ENCODE measurements at places on chromosomes 2 and 18. TPM values are rescaled to one million over a fixed set of nuclear protein-coding genes. Genes with fewer than 3 reads are reported as not detected.

- no peak for DNase-seq
These were observed 481.0 kb upstream of the DSEL start for GRCh38 chr18:67997496-67997895.

DNA sequence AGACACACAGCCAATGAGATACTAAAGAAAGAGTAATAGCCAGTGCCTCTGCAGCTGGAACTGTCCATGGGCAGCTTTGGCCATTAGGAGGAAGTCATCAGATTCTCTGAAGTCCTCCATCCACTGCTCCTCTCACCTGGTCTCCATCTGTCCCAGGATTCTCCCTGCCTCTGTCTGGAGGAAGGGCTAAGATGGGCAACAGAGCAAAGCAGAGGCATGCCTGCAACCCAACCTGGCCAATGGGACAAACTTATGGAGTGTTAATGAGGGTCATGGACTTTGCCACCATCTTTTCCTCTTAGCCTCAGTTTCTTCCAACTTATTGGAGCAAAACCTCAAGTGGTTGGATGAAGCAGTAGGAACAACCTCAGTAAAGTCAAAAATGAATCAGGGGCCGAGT lies 91.5 kb upstream of the SIX3 start:
- no peak for DNase-seq

- DNase-seq = no peak
These were observed 31.3 kb downstream of the NPHP1 start for GRCh38 chr2:110173523-110173922.

DNA sequence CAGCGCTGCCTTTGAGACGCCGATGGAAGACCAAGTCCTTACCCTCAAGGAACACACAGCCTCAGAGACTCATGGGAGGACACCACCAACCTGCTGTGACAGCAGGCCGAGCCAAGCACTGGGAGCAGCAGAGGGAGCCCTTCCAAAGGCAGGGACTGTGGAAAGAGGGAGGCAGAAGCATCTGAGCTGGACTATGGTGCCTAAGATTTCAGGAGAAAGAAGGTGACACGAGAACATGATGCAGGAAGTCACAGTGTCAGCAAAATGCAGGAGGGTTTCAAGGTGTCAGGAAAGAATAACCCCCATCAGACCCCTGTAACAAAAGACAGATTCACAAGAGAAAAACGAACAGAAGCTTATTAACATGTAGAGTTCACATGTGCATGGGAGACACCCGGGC lies 24.2 kb upstream of the COX7A2L start:
- no peak for DNase-seq

SLC38A11 gene
- 11.1 TPM for polyA plus RNA-seq

FBXO48 gene
- polyA plus RNA-seq = 2.5 TPM

- DNase-seq = no peak
These were observed 78.6 kb downstream of the FAM210A start for GRCh38 chr18:13647761-13648160.

SCYGR2 gene
- polyA plus RNA-seq = not detected

DNA sequence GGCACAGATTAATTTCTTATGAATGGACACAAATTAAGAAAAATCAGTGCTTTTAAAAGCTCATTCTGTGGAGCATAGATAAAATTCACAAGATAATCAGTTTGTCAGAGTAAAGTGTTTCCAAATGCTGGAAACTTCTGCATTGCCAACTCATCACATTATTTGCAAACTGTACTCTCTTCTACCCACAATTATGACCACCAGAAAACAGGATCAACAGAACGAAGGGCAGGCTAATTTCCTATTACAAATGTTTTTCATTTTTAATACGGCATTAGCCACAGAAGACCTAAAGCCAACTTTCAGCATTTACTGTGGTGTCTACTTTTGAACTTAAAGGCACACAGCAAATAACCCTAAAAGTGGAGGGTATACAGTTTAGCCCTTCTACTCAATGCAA lies 6.0 kb downstream of the IRS1 start:
- DNase-seq = no peak

DNA sequence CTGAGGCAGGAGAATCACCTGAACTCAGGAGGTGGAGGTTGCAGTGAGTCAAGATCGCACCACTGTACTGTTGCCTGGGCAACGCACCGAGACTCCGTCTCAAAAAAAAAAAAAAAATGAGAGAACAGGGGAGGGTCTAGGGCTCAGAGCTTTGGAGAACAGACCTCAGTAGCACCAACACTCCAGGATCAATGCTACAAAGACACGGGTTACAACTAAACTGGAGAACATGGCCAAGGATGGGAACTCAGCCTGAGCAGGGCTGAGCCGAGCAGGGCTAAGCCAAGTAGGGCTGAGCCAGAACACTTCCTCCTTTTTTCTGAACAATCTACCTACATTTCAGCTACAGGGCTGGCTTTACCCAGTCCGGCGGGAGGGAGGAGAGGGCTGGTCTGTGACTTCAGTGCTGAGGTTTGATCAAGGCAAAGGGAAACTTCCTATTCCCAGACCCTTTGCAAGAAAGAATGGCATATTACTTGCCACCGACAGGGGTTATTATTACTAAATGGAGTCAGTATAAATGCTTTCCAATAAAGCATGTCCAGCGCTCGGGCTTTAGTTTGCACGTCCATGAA lies 2.9 kb upstream of the CASP8 start:
- DNase-seq = no peak

RESP18 gene
- polyA plus RNA-seq = not detected

GRCh38 chr2:28544036-28544346 lies 48.1 kb downstream of the PLB1 start:
- DNase-seq = no peak

GRCh38 chr18:12008181-12008767 lies 27.0 kb downstream of the IMPA2 start:
- no peak for DNase-seq

- DNase-seq = no peak
These were observed 53.5 kb downstream of the MGAT5 start for GRCh38 chr2:134307334-134307733.

CDH2 gene
- polyA plus RNA-seq = 69.8 TPM

OXER1 gene
- 13.2 TPM for polyA plus RNA-seq

ARHGEF4 gene
- polyA plus RNA-seq = 5.6 TPM

RAX gene
- not detected for polyA plus RNA-seq

Data from left renal cortex interstitium (tissue), 4 donors.